Astrocyte of the cerebellum (primary cell): ENCODE measurements at places on chromosomes 11 and 22.
A peak's percentile ranks its signal among the peaks of the same experiment; 100 is the strongest.

GRCh38 chr11:73218106-73218829 is at the start of gene P2RY2:
TSS of gene P2RY2 (plus strand) at chr11:73218281. CDS start at chr11:73234160, 15,879 bp downstream.
- DNase-seq = no peak

DNA sequence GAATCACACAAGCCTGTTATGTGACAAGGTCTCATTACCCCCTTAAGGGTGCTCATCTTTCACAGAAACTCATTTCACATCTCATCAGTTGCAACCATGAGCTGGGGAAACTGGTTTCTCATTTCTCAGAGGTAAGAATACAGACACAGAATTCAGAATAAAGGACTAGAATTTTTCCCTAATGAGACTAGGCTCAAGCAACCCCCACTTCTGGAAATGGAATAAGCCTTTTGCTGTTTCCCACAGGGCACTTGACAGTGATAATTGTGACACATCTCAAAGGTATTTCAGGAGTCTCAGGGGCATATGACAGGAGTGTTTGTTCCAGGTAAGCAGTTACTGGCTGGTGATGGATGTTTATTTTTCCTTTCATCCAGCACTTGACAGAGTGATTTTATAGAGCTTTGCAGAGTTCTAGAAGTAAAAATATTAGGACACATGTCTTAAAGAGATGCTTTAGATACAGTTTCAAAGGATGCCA is 112.9 kb upstream of the DDI1 start:
- no peak for DNase-seq

GRCh38 chr11:128933481-128934178 is 9.0 kb downstream of the TP53AIP1 start:
- DNase-seq = no peak

DNA sequence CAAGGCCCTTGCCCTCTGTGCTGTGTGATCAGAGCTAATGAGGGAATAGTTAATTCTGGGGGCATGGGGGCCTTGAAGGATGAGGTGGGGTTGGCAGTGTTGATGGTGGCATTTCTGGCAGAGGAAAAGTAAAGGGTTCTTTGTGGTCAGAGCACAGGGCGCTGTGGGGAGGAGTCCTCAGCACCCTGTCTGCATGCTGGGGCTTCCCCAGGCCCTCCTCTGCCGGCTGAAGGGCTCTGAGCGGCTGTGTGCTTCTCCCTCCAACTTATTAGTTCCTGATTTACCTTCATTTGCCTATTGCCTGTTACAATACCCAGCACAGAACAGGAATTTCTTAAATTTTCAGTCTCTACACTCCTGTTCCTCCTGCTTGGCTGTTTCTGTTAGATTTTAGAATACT is 122.8 kb downstream of the HIPK3 start:
- no peak for DNase-seq

DNA sequence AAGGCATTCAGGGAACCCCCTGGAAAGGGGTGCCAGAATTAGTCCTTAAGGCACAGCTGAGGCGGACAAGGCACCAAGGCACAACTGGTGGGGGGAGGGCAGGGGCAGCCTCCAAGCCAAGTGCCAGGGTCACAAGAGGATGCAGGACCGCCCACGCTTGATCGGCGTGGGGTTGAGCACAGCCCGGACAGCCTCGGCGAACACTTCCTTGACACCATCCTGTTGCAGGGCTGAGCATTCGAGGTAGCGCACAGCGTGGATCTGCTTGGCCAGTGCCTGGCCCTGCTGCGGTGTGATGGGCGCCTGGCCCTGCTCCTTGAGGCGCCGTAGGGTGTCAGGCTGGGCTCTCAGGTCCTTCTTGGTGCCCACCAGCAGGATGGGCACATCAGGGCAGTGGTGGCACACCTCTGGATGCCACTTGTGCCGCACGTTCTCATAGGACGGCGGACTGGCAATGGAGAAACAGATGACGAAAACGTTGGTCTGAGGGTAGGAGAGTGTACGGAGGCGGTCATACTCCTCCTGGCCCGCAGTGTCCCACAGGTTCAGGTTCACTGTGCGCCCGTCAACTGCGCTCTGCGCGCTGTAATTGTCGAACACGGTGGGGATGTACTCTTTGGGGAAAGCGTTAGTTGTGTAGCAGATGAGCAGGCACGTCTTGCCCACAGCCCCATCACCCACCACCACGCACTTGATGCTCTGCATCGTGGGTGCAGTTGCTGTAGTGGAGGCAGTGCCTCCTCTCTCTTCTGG is 13.1 kb downstream of the RHOG start:
- DNase-seq = no peak

DNA sequence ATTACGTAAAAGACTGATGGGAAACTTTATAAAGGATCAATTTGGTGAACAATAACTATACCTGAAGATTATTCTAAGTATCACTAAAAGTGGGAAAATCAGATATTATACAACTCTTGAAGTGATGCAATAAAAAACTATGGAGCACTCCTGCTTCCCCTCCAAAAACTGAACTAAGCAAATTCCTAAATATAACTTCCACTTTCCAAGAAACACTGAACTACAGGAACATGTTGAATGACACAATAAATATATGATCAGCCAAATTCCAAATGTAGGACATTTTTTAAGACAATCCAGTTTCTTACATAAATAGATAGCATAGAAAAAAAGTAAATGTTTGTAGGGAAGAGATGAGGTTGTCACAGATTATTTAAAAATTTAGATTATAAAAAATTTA is 102.1 kb upstream of the APOA1 start:
- no peak for DNase-seq

GRCh38 chr11:35007277-35007676 is 90.9 kb downstream of the PDHX start:
- DNase-seq = no peak

GRCh38 chr11:110366291-110366690 is 63.5 kb upstream of the FDX1 start:
- no peak for DNase-seq

DNA sequence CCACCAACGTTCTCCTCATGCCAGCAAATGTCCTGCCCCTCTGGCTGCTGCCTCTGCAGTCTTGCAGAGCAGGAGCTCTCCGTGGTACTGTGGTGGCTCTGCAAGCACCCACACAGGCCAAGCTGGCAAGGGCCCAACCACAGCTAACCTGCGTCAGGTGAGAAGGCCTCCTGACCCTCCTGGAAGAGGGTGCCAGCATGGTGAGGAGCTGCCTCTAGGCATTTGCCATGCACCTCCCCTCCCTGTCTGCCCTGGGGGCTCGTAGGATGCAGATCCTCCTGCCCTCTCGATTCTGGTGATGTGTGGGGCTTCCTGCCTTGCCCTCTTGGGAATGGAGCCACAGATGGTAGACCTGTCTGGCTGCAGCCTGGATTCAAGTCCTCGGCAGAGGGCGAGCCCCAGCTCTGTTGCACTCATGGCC is 1408.8 kb downstream of the TBC1D22A start:
- DNase-seq = no peak

GRCh38 chr11:17550450-17551346 is 3.6 kb downstream of the OTOG start:
- DNase-seq = no peak

DNA sequence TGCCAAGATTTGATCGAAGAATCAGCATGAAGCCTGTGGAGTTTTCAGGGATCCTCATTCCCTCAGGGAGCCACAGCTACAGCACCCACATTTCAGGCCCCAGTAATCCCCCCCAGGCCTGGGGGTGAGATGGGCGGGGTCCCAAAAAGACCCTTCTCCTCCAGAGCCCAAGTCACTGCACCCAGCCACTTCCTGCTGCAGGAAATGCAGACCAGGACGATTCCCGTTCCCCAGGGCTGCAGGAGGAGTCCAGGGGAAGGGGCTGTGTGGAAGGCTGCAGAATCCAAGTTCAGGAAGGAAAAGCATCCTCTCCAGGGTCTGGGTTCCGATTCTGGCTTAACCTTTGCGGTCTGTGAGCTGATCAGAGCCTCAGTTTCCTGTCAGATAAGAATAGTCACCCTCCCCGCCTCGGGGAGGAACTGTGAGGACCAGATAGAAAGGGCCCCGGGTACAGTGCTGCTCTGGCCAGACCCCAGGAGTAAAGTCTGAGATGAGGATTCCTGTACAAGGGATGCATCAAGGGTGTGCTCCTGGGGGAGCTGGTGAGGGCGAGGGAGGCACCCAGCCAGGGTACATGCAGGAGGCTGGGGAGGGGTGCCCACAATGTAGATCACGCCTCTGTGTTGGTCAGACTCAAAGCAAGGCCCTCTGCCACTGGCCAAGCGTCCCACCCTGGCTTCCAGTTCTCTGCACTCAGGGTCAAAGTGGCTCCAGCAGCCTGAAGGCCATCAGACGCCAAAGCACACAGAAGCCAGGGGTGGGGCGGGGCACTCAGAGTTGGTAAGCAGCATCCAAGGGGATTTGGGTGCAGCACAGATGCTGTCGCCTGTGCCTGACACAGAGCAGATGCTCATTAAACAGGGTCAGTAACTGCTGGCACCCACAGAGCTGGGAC is 30.1 kb upstream of the TP53I11 start:
- no peak for DNase-seq

DNA sequence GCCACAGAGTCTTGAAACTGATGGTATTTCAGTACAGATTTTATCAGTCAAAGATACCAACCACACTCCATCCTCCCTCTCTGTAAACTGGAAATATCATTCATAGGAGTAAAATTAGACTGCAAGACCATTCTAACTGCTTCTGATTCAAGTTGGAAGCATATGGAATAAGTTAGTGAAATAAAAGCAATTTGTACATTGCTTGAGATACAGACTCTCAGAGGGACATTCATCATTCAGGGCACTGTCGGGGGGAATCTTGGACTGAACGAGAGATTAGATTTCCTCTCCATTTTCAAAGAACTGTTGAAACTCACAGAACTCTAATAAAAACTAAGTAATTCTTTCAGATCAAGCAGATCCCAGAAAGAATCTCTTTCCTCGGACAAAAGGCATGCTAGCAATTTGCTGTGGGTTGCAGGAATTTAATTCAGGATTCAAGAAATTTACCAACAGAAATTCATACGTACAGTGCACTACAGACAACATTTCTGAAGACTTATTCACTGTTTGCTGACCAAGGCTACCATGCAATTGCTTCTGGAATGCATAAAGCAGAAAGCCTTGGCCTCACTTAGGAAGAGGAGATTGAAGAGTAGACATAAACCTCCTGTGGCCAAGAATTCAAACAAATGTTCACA is 34.1 kb downstream of the PAMR1 start:
- peak; percentile 91 for DNase-seq

DNA sequence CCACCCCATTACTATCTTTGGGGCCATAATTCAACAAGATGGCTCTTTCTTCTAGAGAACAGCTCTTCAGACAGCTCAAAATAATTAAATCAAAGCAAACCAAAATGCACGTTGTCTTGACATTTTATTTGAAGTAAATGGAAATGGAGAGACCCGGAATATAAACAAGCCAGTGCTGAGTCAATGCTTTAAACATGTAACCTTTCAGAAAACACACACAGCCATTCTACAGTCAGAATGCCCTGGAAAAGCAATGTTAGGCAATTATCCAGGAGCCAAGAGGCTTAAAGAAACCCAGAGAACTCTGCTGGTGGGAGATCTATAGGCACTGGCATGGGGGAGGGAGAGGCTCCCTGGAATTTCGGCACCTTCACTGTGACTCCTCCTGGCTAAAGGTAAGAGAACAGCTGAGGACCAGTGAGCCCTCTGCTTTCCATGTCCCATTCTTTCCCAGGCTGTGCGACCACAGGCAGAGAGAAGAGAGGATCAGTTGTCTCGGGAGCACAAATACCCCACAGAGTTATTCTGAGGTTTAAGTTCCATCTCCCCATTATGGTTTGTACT is 254.0 kb upstream of the CCDC90B start:
- DNase-seq = no peak

DNA sequence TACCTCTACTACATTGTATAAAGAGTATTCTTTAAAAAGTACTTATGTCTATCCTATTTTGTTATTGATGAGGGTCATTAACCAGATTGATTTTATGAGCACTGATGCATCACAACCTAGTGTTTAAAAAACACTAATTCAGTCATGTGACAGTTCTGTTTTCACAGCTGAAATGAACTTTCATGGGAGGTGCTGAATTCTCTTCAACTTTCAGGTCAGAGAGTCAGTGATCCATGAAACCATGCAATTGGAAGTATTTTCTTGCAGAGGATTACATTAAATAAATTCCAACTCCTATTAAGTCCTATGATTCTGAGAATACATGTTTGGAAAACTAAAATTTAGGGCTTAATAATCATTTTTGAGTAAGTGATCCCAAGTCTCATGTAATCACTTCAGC is 889.4 kb downstream of the KCNA4 start:
- no peak for DNase-seq

DNA sequence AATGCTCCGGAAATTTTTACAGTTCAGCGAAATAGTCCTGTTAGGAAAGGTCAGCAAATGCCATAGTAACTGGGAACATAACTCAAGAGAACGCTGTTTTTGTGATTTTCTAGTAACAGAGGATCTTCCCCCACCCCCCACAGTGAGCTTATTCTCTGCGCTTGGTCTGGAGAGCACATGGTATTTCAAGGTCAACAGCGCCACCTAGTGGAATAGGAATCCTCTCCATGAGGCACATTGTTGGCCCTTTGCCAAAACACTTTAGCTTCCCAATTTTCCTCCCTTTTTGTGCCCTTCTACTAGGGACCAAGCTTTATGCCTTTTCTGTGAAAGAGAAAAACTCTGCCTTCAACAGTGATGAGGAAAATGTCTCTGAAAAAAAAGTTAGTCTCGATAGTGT is 13.2 kb upstream of the OR4C12 start:
- DNase-seq = no peak

- no peak for DNase-seq
Measured at GRCh38 chr22:44532552-44532951, 34.5 kb upstream of the RTL6 start.

- DNase-seq = no peak
Measured at GRCh38 chr11:129035244-129035643, 92.6 kb upstream of the TP53AIP1 start.

- no peak for DNase-seq
Measured at GRCh38 chr22:46244771-46245170, 5.3 kb downstream of the CDPF1 start.

GRCh38 chr22:39244496-39245129 is at the start of gene PDGFB:
TSS of gene PDGFB (minus strand) at chr22:39244982. CDS start at chr22:39243963, 1,019 bp downstream.
- no peak for DNase-seq

- DNase-seq = peak; percentile 18
Measured at GRCh38 chr11:76135491-76135890, 70.8 kb downstream of the WNT11 start.

DNA sequence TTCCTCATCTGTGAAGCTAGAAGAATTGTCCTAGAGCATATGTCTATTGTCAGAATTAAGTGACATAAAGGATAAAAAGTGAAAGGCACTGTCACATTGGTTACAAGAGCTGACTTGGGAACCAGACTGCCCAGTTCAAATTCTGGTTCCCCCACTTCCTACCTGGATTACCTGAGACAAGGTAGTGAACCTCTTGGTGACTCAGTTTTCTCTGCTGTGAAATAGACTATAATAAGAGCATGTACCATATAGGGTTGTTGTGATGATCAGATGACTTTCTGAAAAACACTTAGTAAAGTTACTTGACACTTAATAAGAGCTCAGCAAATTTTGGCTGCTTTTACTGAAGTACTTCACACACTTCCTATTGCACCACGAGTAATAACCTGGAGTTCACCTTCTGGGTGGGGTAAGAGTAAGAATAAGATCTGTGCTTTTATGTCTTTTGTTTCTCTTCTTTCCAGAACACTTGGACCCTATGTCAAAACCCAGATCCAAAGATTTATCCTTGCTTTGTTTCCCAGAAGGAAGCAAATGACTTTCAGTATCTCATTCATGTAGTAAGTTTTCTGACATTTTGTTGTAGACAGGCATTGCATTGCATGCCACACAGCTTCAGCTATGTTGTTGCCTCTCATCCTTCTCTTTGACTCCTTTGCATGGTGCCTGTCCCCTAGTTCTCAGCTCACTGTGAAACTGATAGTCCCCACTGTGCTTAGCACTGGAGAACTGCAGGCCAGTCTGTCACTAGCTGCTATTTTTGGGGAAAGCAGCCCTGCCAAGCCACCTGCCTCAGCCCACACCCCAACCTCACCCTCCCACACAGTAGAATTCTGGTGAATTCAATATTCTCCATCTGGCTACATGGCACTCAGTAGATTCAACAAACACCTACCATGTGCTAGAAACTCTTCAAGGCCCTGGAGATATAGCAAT is 121.8 kb upstream of the POU2AF2 start:
- DNase-seq = no peak
